Brain microvascular endothelial cell (primary cell): ENCODE measurements at places on chromosomes 7 and 10.

- DNase-seq = no peak
These were observed 186.6 kb downstream of the DNAJB6 start for GRCh38 chr7:157523371-157523765.

GRCh38 chr7:37333075-37333474 lies 115.6 kb downstream of the ELMO1 start:
- no peak for DNase-seq

DNA sequence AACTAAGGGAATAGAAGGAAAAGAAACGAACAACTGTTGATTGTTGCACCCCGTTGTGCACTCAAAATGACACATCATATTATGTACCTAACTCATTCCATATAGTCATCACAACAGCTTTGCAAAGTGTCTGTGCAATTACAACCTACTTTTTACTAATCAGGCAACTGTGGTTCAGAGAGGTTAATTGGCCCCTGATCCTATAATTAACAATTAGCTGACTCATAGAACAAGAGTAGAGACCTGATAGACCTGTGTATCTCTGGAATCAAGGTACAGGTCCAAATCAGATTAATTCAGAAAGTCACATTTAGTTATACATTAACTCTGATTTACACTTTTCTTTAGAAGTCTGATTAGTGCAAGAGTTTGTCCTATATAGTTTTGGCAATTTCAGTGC lies 122.5 kb upstream of the CDK13 start:
- no peak for DNase-seq

DNA sequence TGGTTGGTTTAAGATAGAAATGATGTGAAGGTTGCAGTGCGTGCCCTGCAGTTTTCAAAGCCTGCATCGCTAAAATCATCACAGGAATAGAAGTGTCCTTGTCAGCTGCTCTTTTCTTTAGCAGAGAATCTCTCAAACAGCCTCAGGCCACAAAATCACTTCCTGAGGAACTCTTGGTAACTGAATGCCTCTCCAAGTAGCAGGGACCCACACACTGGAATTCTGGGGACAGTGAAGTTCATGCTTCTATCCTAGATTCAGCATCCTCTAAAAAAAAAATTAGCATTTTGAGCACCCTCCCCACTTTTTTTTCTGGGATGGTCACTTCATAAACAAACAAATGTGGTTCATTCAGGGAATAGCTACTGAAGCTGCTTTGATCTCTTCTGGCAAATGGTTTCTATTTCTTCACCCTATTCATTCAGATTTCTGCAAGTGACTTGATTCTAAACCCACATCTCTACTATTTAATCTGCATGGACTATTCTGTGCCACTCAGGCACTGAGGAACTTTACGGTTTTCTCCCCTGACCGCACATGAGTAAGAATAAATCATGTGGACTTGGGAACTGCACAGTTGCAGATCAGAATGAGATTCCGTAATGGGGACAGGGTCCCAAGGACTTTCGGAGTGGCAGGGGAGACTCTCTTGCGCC lies 306.9 kb downstream of the FRMD4A start:
- no peak for DNase-seq

GRCh38 chr10:58268454-58268945 lies 462 bp upstream of the CISD1 start:
- no peak for DNase-seq

- no peak for DNase-seq
These were observed 36.3 kb downstream of the ELFN1 start for GRCh38 chr7:1706381-1706720.

DNA sequence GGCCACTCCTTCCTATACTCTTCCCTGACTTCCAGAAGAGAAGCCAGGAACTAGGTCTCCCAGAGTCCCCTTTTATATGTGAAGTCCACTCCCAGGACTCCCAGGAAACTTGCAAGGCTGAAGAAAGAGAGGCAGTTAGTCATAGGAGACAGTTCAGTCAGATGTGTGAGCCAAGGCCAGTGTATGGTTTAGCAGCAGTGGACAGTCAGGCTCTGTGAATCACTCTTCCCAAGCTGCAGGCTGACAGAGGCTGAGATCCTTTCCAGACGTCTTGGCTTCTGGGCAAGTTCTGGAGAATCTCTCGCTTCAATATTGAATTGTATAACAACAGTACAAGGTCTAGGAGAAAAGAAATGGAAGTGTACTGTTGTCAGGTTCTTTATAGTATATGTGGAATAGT lies 26.9 kb downstream of the BLVRA start:
- DNase-seq = peak; percentile 94

- DNase-seq = no peak
These were observed 139.0 kb downstream of the LRRN3 start for GRCh38 chr7:111229916-111230315.

DNA sequence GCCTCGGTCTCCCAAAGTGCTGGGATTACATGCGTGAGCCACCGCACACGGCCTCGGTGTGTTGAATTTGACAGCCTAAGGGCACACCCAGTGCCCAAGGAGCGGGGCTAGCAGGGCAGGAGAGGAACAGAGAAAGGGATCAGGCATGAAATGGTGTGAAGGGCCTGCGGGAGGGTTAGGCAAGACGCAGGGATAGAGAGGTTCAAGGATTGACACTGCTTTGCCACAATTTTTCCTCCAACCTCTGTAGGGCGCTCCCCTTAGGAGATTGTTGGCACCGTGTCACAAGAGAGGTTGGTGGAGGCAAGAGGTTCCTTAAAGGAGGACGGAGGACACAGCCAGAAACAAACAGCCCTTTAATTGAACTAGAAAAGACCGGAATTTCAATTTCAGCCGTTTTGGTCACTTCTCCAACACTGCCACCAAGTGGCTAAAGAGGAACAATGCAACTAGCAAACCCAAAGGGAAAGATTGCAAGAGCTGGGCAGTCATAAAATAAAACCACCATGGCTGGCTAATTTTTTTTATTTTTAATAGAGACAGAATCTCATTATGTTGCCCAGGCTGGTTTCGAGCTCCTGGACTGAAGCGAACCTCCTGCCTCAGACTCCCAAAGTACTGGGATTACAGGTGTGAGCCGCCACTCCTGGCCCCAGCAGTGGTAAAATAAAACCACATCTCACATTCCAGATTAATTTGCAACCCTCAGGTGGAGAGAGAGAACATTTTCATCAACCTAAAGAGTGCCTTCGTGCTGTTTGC lies 6.9 kb upstream of the CREB3L2 start:
- no peak for DNase-seq

- no peak for DNase-seq
These were observed 24.7 kb upstream of the MTPAP start for GRCh38 chr10:30373596-30374327.

DNA sequence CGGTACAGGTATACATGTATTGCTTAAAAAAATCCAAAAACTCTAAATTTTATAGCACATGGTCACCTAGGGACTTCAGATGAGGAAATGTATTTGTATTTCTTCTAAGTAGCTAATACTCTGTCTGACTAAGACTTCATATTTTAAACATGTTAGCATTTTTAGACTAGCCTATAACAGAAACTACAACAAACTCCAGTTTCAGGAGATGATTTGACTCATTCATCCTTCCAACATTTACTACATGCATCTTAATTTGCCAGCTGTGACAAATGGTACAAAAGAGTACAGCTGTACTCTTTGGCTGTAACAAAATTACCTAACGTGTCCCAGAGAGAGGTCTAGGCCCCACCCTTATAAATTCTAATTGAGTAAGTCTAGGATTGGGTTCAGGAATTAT lies 22.2 kb downstream of the TMEM209 start:
- no peak for DNase-seq

GRCh38 chr10:62616885-62617590 lies 187.5 kb upstream of the ADO start:
- DNase-seq = no peak

- DNase-seq = peak; percentile 97
These were observed 94.1 kb downstream of the COL13A1 start for GRCh38 chr10:69895759-69896158.

- peak; percentile 16 for DNase-seq
These were observed 78.3 kb downstream of the ST8SIA6 start for GRCh38 chr10:17375936-17376584.
